ENCODE measurements at places on chromosomes 11 and 22.

DNA sequence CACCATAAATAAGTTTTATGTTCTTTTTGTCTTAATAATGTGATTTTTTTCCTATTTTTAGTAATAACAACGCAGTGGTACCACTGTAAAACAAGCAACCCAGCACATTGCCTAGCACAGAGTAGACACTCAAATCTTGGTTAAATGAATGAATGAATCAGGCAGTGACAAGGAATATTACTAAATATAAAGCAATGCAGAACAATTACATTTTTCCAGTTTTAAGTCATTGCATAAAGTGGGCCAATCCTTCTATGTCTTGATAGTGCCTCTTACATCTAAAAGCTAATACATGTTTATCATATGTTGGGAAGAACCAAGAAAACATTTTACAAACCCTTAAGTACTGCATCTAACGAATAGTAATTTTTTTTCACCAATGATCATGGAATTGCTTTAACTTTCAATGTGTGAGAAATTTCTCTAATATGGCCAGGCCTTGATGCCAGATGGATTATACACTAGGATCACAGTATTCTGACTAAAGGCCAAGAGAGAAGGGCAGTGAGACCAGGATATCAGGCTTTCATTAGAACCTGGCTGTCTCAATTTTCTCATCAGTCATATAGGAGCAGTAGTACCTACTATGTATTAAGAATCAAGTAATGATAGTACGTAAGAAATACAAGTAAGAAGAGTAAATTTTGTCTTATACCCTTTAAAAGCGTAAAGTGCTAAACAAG lies 88.5 kb downstream of the TRIM44 start:
- no peak for DNase-seq

DNA sequence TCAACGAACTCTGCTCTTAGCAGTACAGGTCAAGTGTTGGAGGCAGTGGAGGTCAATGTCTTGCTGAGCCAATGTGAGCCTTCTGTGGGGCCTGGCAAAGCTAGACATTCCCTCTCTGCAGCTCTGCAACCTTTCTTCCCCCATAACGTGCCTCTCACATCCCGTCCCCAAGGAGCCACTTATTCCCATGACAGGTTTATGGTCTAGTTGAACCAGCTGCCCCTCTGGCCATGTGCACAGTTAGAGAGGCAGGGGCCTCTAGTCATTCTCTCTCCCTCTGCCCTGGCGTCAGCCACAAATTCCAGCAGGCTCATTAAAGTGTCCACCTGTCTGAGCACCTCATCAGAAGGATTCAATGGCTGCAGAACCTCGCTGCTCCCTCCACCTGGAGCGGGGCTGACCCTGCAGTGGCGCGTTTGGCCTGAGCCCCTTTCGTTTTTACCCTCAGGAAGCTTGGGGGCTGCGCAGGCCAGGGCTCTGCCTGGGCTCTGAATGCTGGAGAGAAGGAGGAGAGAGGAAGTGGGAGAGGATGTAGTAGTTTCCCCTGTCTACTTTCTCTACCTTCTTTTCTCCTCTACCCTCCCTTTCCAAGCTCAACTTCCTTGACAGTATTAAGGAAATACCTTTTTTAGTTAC lies 302.1 kb upstream of the B3GAT1 start:
- no peak for DNase-seq

DNA sequence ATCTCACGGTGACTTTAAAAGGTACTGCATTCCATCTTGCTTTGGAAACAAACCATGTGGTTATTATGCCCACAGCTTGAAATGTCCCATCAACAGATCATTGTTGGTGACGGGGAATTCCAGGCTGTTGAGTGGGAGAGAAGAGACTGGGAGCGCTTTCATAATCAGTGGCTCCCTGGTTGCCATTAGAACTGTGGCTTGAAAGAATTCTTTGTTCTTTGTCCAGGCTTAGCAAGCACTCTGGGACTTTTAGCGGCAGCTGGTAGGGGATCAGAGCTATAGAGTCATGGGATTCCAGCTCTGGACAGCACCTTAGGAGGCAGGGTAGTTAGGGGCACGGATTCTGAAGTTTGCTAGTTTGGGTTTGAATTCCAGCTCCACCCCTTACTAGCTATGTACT lies 22.0 kb downstream of the MMP20 start:
- DNase-seq = no peak

DNA sequence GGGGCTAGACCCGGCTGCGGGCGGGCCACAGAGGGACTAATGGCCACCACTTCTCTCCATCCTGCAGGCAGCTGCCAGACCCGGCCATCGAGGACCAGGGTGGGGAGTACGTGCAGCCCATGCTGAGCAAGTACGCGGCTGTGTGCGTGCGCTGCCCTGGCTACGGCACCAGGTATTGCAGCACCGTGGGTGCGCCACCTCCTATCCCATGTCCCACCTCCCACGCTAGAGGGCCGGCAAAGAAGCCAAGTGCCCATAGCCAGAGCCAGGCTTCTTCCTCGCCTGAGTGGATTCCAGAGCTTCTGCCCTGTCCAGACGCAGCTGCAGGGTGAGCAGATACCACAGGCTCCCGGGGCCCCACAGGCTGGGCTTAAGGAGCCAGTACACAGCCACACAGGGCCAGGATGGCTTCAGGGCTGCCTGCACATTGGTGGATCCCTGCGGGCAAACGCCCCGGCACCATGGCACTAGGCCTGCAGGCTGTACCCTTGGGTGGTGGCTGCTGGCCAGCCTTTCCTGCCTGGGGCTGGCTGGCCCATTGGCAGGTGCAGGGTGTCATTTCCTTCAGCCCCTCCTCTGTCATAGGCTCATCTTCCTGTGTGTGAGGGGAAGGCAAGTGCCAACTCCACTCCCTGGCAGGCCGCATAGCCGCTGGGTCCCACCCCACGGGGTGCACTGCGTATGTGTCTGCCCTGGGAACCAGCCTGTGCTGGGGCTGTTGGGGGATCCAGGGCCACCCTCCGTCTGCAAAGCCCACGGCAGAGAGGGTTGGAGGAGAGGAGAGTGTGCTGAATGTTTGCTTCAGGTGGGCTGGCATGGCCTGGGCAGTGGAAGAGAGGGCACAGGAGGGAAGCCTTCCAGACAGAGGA lies 16.5 kb upstream of the DGCR8 start:
- no peak for DNase-seq

GRCh38 chr11:114061681-114062049 lies 2.2 kb downstream of the ZBTB16 start:
- no peak for DNase-seq

DNA sequence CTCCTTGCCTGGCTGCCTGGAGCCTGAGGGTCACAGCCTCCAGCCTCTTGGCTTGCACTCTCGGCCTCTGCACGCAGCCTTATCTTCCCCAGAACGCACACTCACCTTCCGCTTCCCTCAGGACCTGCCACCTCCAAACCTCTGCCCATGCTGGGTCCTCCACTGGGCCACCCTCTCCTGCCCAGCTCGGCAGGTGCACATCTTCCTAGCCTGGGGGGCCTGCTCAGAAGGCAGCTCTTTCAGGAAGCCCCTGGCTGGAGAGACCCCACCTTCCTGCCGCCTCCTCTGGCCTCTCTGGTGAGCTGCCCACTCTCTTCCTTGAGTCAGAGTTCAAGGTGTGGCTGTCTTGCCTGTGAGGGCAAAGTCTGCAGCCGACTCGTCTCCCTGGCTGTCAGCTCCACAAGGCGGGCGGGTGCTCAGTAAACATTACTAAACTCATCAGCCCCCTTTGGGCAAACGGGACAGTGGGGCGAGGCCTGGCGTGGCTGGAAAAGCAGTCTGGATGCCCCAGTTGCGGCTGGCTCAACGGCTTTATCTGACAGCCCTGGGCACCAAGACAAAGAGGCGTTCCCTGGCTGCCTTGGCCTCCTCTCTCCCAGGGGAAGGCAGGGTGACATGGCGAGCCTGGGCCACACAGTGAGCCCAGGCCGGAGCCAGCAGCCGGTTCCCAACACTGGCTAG lies 1.7 kb upstream of the LINC01488 start:
- DNase-seq = no peak

All from NCI-H1436 (cell line).